Cortex of kidney (tissue), 1 donor: ENCODE measurements at places on chromosomes 16 and 17.

DNA sequence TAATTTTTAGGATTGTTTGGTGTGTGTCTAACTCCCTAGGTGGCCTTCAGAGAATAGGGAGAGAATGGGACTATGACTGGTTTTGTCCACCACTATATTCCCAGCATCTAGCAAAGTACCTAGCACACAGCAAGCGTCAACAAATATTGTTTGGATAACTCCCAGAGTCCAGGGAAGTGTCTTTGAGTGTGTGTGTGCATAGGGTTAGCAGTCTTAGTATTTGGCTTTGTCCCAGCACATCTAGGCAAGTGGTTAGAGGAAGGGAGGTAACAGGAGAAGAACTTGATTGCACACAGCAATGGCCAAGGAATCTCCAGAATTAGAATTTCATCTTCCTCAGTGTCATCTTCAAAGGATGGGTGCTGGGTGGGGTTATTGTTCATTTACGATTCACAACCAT lies 385.4 kb upstream of the CDH5 start:
- no peak for DNase-seq

DNA sequence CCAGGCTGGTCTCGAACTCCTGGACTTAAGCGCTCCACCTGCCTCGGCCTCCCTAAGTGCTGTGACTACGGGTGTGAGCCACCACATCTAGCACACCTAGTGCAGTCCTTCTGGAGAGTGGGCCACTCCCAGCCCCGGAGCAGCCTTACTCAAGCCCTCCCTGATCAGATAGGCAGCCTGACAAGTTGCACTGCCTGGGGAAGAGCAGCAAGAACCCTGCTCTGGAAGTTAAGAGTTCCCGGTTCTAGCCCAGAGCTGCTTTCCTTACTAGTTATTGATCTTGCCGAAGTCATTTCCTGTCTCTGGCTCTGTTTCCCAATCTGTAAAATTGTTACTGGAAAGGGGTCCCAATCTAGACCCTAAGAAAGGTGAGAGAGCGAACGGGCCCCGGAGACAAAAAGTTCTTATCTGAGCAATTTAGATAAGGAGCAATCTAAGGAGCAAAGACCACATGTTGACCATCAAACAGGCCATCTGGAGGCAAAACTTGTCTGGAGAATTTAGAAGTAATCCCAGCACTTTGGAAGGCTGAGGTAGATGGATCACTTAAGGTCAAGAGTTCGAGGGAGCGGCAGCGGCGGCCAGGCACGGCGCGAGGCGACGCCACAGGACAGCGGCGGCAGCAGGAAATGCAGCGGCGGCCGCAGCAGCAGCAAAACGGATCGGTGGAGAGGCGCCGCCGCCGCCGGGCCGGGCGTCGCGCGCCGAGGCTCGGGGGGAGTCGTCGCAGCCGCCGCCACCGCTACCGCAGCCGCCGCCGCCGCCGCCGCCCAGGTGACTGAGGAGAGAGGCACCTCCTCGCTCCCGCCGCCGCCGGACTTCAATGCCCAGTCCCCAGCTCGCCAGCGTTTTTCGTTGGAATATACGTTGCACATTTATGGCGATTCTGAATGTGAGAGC lies 4.3 kb upstream of the NAGLU start:
- DNase-seq: no peak

- DNase-seq: no peak
These were observed 1472.4 kb upstream of the GOT2 start for GRCh38 chr16:60206516-60206915.

DNA sequence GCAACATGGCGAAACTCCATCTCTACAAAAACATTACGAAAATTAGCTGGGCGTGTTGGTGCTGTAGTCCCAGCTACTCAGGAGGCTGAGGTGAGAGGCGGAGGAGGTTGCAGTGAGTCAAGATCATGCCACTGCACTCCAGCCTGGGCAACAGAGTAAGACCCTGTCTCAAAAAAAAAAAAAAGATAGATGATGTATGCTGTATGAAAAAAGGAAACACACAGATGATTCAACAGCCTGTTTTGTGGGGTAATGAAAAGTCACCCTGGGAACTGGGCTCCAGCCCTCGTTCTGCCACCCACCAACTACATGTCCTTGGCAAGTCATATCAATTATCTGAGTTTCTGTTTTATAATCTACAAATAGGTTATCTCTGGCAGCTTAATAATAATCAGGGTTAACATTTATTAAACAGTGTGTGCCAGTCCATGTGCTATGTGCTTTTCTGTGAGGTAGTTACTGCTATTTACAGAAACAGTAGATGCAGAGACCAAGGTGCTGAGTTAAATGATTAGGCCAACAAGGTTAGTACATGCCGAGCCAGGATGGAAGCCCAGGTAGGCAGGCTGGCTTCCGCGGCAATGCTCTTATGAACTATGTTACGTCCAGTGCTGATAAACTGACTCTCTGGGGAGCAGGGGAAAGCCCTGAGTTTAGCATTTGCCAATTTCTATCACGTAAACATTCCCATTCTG lies 1.1 kb downstream of the G6PC1 start:
- no peak for DNase-seq

DNA sequence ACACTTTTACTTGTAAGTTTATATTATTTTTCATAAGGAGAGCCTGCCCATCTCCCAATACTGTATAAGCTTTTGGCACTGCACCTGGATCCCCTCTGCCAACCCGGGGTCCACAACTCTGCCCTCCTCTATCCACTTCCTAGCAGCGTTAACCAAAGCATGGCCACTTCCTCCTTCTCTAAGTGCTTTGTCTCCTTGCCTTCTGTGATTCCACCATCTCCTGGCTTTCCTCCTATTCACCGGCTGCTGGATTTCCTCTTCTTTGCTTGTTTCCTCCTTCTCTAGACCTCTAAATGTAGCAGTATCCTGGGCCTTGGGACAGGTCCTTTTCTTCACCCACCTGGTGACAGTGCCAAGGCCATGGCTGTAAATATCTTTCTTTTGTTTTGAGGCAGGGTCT lies 20.0 kb upstream of the WFIKKN2 start:
- DNase-seq: no peak

DNA sequence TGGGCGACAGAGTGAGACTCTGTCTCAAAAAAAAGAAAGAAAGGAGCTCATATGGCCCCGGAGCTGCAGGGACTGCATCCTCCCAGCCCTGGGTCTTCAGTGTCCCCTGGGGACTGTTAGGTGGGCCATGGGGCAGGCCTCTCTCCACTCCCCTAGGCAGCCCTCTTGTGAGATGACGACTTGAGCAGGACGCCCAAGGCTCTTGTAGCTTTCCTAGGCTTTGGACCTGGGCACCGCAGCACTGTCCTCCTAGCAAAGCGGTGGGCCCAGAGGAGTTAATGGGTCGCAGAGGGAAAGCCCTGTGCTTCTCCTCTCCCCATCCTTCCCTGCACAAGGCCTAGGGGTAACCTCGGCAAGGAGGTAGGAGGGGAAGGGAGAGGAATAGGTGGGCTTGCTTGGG lies 202.2 kb downstream of the NTN1 start:
- DNase-seq: no peak

- DNase-seq: no peak
These were observed 5.4 kb downstream of the GFOD2 start for GRCh38 chr16:67713647-67714273.

GRCh38 chr17:75160211-75160610 lies 5.9 kb upstream of the JPT1 start:
- no peak for DNase-seq

- DNase-seq: no peak
These were observed 8.6 kb downstream of the P2RX1 start for GRCh38 chr17:3907483-3908216.

DNA sequence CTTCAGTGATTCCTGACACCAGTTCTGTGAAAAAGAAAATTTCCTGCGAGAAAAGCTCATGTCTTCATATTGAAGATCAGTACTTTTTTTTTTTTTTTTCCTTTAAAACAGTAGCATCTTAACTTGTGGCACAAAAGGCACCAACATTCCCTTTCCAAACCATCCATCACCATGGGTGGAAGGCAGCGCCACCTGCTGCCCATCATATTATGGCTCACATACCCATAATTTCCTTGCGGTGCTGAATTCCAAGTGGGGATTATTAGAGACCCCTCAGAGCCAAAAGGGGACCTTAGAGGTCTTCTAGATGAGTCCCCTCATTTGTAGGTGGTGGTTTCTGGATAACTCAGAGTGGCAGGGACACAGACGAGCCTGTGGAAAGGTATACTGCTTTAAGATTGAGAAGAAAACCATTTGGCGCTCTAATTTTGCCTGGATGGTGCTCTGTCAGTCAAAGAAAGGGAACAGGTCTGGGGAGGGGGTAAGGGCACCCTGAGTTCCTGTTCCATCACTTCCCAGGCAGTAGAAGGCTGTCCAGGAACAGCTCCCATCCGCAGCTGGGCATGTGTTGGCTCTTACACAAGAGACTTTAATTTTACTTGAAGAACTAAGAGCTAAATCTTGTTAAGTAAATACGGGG lies 7.9 kb upstream of the SOST start:
- no peak for DNase-seq

- no peak for DNase-seq
These were observed 7.9 kb downstream of the TBX4 start for GRCh38 chr17:61459939-61460718.

GRCh38 chr17:2594722-2595599 lies 1.5 kb downstream of the PAFAH1B1 start:
- no peak for DNase-seq

DNA sequence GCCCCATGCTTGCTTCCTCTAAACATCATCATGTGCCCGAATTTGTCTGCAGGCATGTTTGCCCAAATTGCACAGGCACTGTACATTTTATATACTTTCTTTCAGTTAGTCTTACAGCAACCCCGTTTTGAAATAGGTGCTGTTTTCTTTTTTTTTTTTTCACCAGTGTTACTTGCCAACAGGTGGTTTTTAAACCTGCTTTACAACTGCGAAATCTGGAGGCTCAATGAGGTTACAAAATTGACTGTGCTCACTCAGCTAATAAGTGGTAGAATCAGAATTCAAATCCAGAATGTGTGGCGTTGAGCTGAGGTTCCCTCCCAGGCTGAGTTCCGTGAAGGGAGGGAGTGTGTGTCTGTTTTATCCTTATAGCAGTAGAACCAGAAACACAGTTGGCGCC lies 5.8 kb downstream of the PLA2G15 start:
- no peak for DNase-seq

- DNase-seq: no peak
These were observed 27.2 kb downstream of the CDR2 start for GRCh38 chr16:22347100-22347820.

DNA sequence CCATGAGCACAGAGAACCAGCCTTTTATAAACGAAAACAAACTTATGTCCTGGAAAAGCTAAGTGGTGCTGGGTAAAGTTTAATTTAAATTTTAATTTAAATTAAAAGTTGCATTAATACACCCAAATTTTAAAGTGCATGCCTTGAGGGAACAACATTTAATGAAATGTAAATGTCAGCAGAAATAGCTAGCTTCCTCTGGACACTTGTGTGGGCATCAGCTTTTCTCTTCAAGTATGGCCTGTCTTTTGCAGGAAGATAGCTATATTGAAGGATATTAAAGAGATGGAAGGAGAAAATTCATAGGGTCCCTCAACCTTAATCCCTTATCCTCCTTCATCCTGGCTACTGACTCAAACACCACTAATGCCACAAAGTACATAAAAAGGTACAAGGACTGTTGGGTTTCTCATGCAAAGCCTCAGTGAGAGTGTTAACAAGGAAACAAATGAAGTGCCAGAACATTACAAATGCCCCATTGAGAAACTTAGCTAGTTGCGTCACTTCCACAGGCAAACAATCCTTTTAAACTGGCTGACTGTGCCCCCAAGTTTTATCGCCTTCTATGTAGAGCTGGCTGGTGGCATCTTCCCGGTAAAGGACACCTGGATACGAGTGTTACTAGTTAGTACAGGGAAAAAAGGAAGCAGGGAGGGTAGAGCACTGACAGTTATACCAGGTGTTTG lies 14.1 kb downstream of the PHF12 start:
- no peak for DNase-seq

GRCh38 chr16:89102041-89102471 lies 8.4 kb downstream of the ACSF3 start:
- DNase-seq: no peak

- DNase-seq: no peak
These were observed 198.6 kb downstream of the AXIN2 start for GRCh38 chr17:65362826-65363225.

- no peak for DNase-seq
These were observed 13.1 kb downstream of the CORO7 start for GRCh38 chr16:4403133-4403949.

- DNase-seq: no peak
These were observed 93.5 kb downstream of the WWOX start for GRCh38 chr16:78192734-78193488.

GRCh38 chr17:80970044-80970761 lies 21.4 kb upstream of the CHMP6 start:
- no peak for DNase-seq

- no peak for DNase-seq
These were observed 26.2 kb upstream of the KIFC3 start for GRCh38 chr16:57828272-57829161.

- no peak for DNase-seq
These were observed 40.3 kb downstream of the SDK2 start for GRCh38 chr17:73603971-73604370.

DNA sequence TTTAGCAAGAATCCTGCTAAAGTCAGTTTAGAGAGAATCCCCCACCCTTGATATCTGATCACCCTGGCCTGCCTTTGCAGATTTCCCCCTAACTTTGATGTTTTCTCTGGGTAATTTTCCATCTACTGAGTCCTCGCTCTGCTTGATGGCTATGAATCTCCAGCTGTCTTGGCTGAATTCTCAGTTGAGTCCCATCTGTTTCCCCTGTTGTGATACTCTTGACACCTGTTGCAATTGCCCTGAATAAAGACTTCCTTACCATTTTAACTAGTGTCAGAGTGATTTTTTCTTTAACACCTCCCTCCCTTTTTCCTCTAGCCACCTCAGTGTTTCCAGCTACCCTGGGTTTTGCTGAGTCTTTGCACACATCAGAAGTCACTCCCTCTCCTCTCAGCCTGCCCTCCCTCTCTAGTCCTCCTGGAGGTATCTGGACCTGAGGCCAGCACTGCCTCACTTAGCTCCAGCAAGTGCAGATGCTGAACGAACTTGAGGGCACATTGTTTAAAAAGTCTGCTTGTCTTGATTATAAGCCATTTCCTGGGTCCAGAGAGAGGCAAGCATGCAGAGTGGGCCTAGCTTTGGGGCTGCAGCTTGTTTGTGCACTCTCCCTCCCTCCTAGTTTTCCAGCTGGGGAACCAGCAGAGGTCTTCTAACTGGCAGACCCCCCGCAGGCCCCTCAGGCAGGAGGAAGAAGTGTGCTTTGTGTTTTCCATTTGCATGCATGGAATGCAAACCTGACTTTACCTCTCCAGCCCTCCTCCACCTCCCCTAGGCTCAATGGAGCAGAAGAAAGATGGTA lies 33.2 kb downstream of the SPACA3 start:
- no peak for DNase-seq

DNA sequence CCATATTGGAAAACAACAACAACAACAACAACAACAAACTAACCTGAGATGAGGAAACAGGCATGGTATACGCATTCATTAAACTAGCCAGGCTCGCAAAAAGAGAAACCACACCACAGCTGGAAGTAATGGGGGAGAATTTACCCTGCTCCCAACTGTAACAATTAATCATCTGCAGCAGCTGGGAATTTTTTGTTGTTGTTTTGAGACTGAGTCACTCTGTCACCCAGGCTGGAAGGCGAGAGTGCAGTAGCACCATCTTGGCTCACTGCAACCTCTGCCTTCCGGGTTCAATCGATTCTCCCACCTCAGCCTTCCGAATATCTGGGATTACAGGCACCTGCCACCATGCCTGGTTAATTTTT lies 16.3 kb downstream of the PRPSAP1 start:
- DNase-seq: no peak

GRCh38 chr16:65524997-65525396 lies 403.1 kb upstream of the CDH11 start:
- DNase-seq: no peak
